ENCODE measurements at places on chromosomes 5 and 9.

DNA sequence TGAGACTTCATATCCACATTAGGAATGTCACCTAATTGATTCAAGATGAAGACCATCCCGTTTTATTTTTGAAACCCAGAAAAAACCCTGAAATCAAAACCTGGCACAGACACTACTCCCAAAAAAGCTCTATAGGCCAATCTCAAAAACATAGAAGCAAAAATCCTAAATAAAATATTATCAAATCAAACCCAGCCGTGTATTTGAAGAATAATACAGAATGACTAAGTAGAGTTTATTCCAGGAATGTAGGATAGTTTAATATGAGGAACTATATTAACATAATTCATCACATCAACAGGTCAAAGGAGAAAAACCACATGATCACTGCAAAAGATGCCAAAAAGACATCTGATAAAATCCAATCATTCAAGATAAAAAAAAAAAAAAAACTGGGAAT lies 167.1 kb downstream of the ACTL7B start:
- DNase-seq: no peak

DNA sequence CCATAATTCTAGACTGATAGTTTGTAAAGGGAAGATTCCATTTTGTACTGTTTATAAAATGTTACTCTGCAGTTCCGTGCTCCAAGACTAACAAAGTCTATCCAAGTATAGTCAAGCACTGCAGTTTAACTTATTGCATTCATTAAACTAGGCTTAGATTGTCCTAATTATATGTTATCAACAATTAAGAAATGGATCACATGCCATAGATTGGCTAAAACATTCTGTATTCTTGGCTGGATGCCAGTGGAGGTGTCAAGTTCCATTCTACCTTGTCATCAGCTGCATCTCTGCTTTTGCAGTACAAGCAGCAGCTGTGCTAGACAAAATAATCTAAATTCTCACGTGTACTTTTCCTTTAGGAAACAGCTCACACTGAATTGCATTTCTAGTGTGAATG lies 69.4 kb upstream of the MEF2C start:
- no peak for DNase-seq

- DNase-seq: no peak
Measured at GRCh38 chr5:134577022-134577795, 51.7 kb downstream of the JADE2 start.

- DNase-seq: no peak
Measured at GRCh38 chr9:98455256-98456155, 200.1 kb upstream of the TBC1D2 start.

DNA sequence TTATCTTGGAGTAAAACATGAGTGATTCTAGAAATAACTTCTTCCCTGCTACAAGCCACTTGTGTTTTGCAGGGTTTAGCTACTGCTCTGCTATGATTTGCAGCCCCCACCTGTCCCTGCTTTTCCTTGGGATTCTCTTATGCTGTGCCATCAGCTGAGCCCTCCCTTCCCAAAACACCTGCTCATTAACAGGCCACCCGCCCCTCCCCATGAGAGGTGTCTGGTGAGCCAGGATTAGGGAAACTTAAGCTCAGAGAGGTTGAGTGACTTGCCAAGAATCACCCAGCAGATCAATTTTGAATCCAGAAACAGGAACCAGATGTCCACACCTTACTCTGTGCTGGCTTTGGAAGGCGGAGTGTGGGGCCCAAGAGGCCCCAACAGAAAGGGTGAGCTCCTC lies 111.7 kb upstream of the CXCL14 start:
- no peak for DNase-seq

- no peak for DNase-seq
Measured at GRCh38 chr9:136499935-136500910, 17.4 kb upstream of the SEC16A start.

DNA sequence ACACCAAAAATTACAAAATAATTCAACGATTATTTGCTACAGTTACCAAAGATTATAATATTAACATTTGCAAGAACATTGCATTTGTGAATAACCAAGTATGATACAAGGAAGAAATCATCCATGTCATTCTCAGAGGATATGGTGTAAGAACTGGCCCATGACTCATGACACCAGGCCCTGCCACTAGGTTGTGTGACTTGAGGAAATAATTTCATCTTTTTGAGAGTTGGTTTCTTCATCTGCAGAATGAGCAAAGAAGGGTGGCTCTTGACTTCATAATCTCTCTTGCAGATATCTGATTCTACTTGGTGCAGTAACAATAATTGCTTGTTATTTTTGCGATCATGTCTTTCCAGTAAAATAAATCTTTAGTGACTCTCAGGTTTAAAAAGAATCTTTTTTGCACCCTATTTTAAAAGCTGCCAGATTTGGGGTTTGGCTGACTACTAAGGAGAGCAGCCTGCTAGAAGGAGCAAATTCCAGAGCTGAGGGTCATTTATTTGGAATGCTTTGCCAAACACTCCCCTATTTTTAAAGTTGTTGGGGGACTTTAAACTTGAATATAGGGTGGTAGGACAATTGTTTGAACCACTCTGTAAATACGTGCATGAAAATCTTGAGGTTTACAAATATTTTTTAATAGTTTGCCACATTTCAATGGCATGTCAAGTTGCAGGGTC lies 23.5 kb downstream of the ITGA1 start:
- DNase-seq: no peak

GRCh38 chr5:174381241-174381640 lies 335.7 kb downstream of the NSG2 start:
- DNase-seq: no peak

DNA sequence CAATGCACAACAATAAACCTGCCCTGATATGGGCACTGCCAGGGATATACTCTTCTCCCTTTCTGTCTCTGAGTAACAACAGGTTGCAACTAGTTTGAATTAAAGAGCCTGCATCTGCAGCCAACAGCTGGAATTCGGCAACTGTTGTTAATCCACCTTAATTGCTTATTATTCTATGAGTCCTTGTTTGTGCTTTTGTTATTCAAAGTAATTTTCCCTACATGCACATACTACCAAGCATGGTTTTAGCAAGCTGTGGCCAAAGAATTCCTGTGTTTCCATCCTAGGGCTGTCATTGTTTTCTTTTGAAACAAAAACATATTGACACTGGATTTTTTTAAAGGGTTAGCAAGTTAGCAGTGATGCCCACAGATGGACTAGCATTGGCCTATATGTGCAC lies 171.5 kb downstream of the EFNA5 start:
- DNase-seq: no peak

DNA sequence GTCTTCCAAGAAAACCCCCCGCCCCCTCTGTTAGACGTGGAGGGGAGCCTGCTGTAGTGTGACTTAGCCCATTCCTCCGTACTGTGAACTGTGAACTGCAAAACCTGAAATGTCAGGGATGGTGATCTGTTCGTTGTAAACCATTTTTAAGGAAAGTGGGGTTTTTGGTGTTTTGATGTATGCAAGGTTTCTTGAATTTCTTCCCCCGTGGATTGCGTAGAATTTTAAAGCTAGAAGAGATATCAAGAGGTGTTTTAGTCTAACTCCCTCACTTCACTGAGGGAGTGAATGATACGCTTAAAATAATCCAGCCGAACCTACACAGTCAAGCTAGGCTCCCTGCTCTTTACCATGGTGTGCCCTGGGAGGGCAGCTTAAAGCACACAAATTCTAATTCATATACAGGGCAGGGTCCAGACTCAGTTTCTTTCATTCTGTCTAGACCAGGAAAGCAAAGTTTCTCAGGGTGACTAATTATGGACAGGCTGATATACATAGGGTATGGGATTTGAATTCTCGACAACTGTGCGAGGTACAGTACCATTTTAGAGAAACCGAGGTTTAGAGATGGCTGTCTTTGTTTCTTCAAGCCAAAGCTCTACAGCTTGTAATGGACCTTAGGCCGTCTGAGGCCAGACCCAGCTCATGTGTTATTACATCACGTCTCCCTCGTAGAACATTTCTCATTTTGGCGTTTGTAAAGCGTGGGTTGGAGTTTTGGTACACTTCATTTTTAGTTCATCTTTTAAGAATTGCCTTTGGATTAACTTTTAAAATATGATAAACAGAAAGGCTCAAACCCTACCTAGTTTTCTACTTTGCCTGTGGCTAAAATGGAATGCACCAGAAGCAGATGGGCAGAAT lies 2.7 kb downstream of the PTGER4 start:
- DNase-seq: no peak

- no peak for DNase-seq
Measured at GRCh38 chr5:16554110-16554509, 62.7 kb downstream of the RETREG1 start.

GRCh38 chr9:114804505-114804904 lies 1.3 kb downstream of the TNFSF15 start:
- DNase-seq: no peak

Data from activated naive CD4-positive, alpha-beta T cell treated with anti-CD3 and anti-CD28 coated beads, Interleukin-2, amount 50 U/mL, for 72 hours (primary cell).